NCI-H748 treated with DMSO at 0.1 percent for 48 hours (cell line): ENCODE measurements at places on chromosomes 5 and 9.

DNA sequence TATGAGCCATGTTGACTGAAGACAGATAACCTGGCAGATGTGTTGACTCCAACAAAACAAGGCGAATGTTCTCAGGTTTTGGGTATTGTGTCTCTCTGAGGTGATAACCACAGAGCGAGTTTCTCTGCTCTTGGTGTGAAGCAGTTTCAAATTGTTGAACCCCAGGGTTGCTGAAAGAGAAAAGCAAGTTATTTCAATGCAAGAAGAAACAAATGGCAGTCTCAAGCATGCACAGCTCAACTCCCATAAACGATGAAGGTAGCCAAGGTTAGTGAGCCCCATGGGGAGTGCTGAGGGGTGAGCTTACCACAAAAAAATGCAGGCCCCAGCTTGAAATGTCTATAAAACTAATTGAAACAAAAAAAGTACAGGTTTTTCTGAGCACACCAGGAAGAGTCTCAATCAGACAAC lies 220.8 kb upstream of the DAPK1 start:
- no peak for DNase-seq

GRCh38 chr5:86439593-86440110 lies 178.1 kb upstream of the COX7C start:
- no peak for DNase-seq

GRCh38 chr5:170985486-170985885 lies 123.7 kb downstream of the RANBP17 start:
- DNase-seq: no peak

GRCh38 chr5:151676719-151677118 lies 10.0 kb downstream of the SPARC start:
- DNase-seq: no peak

DNA sequence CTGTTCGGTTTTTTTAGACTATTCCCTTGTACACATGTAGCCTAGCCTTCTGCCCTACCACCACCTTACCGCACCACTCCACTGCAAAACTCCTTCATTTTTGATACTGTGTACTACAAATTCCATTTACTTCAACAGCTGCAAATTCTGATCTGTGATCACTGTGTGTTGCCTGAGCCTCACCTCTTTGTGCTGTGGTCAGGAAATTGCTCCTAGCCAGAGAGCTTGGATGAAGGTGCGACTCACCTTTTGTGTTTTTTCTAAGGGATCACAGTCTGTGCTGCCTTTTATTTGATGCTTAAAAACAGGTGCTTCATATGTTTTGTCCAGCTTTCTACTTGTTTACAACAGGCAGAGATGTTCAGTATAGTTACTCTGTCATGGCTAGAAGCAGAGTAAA lies 31.5 kb downstream of the CSNK1G3 start:
- no peak for DNase-seq

GRCh38 chr5:119395080-119395836 lies 39.4 kb downstream of the TNFAIP8 start:
- no peak for DNase-seq

- DNase-seq: no peak
Measured at GRCh38 chr5:27568811-27569210, 530.4 kb upstream of the CDH9 start.

GRCh38 chr5:93592883-93593282 lies 9.9 kb downstream of the NR2F1 start:
- no peak for DNase-seq

DNA sequence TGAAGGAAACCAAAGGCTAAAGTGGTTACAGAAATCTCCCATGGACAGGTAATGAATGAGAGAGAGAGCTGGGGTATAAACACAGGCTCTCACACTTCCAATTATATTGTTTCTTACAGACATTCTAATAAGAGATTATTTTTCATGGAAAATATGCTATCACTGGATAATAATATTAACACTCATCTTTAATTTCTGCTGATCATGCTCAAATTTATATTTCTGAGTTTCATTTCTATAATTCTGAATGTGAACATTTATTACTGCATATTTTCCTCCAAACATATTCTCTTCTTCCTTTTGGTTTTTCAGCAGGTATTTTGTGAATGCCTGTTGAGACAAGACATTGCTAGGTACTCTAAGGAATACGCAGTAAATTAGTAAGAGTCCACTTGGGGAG lies 410.2 kb upstream of the DAP start:
- no peak for DNase-seq

DNA sequence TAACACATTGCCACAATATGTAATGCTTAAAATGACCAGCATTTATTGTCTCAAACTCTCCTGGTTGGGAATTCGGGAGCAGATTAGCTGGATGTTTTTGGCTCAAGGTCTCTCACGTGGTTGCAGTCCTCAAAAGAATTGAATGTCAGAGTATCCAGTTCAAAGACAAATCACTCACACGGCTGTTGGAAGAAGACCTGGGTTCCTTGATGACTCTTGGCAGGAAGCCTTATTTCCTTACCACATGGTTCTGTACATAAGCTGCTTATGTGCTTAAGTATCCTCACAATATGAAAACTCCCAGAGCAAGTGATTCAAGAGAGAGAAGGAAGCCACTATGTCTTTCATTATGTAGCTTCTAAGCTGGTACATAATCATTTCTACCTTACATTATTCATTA lies 230.3 kb upstream of the PTPRD start:
- DNase-seq: no peak
